ENCODE measurements at places on chromosomes 1 and 21.

DNA sequence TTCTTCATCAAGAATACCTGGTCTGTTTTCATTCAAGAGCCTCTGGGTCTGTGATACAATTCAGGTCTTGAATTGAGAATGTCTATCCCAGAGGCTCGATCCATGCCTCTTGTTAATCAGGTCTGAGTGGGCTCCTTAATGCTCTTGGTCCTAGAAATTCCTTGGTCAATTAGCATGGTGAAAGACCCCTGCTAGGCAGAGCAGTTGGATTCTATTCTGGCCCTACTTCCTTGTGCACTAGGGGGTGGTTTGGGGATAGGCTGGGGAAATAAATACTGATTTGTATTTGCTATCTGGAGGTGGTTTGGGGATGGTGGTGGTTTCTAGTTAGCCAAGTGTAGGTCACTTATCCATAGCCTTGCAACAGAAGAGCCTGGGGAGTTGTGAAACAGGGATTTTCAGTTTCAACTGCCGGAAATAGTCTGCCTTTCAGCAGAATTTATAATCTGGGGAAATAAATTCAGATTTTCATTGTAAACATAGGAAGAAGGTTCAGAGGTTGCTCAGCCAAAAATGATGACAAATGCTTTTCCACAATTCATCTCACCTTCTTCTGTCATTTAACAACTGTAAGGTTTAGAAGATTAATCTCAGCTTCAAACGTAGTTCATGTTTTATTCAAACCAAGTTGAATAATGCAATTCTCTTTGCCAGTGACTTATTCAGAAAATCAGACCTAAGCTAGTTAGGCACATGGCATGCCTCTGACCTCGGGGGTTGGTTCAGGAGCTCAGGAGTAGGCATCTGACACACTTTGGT, 22.2 kb upstream of the SCAF4 start:
- no peak for DNase-seq

GRCh38 chr1:232218955-232219865, 410.7 kb downstream of the SIPA1L2 start:
- DNase-seq = no peak

DNA sequence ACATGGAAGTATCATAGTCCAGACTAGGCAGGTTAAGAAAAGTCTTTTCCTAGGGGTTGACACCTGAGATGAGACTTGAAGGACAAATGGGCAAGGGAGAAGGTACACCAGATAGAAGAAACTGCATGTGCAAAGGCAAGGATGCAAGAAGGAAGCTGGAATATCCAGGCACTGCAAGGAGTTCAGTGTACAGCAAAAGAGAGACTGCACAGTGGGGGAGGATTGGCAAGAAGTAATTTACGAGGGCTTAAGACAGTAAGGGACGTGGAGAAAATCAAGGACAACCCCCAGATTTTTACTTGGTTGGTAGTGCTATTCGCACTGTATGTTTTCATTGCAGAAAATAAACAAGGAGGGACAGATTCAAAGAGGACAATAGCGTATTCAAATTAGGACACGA, 58.5 kb downstream of the DNM3 start:
- DNase-seq = no peak

- DNase-seq = no peak
These were observed 34.5 kb downstream of the LRRN2 start for GRCh38 chr1:204650911-204651570.

GRCh38 chr21:34544032-34544496, 32.1 kb upstream of the KCNE1 start:
- peak; percentile 72 for DNase-seq

- no peak for DNase-seq
These were observed 249.4 kb downstream of the NPHP4 start for GRCh38 chr1:5742801-5743200.

GRCh38 chr1:111784273-111784901, 28.7 kb downstream of the DDX20 start:
- DNase-seq = no peak

GRCh38 chr1:220498188-220498587, 29.7 kb upstream of the MARK1 start:
- DNase-seq = no peak

GRCh38 chr1:214548988-214549387, 2.4 kb downstream of the PTPN14 start:
- DNase-seq = no peak

GRCh38 chr1:9362488-9362887, 69.8 kb downstream of the SPSB1 start:
- DNase-seq = no peak

All from hematopoietic multipotent progenitor cell treated with erythropoietin and hydrocortisone succinate and interleukin-3 and kit ligand, for 15 days (in vitro differentiated cells).